CD4-positive, alpha-beta T cell treated with Interferon alpha-2 for 1 hour (primary cell): ENCODE measurements at places on chromosomes 5 and 9.

DNA sequence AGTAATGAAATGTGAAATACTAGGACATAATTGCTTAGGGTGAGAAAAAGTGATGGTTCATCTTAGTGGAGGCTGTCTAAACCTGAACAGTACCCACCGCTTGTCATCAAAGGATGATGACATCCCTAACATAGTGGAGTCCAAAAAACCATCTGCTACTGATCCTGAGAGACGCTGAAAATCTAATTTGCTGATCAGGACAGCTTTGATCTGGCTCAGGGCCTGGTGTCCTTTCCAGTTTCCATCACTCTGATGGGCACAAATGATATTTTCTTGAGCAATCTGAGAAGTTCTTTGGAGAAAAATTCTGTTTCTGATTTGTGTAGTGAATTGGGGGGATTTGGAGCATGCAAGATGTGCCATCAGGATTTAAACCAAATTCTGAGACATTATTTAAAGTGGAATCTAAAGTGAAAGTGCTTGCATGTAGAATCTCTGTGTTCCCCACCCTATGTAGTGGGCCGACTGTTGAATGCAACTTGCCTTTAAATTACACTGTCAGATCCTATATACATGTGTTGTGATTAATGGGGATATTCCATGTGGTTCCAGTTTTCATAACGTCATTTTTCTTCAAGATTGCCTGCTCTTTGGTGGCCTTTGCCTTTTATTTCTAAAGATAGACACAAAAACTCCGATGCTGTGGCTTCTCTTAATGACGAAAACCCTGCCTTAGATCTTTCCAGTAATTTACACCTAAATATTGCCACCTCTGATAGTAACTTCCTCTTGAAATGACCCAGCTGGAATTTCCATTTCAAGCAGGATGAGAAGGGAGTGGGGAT lies 213.2 kb downstream of the PCSK5 start:
- no peak for DNase-seq

- DNase-seq, result no peak
Observed at GRCh38 chr5:112308608-112309007, 110.5 kb downstream of the EPB41L4A start.

GRCh38 chr5:112412346-112412745 lies 6.7 kb downstream of the EPB41L4A start:
- DNase-seq, result no peak

- DNase-seq, result no peak
Observed at GRCh38 chr5:12392246-12392645, 488.0 kb upstream of the CTNND2 start.

GRCh38 chr9:94746541-94747370 lies 20.3 kb downstream of the AOPEP start:
- no peak for DNase-seq

GRCh38 chr9:128683340-128684064 lies 5.5 kb upstream of the SET start:
- DNase-seq, result peak; percentile 43

DNA sequence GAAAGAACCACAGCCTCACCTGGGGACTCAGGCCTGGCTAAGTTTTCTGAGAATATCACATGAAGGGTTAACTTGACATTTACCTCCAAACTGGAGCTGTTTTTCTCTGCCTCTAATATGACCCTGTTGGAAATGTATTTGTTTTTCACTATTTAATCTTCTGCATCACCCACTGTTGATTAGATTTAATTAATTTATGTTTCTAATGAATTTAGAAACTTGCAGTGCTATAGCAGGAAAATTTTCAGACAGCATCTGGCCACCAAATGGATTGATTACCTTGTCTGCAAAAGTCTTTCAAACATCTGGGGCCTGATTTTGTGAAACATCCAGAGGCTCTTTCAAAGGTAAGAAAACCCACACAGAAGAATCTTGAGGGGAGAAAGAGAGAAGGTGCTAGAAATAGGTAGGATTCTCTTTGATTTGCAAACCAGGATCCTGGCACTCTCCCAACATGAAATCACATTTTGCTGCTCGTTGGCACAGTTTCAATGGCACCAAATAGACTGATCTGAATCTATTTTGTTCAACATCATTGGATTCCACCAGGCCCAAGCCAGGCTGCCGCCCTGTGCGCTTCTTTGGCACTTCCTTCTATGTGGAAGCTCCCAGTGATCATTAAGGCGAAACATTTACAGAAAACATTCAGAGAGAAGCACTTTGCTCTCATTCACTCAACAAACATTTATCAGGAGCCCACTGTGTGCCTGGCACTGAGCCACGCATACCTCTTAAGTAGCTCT lies 157.3 kb downstream of the PPP2R2B start:
- DNase-seq, result no peak
